ENCODE measurements at places on chromosomes 4 and X.

- no peak for DNase-seq
Measured at GRCh38 chrX:150227873-150228410, 135.2 kb upstream of the MAMLD1 start.

DNA sequence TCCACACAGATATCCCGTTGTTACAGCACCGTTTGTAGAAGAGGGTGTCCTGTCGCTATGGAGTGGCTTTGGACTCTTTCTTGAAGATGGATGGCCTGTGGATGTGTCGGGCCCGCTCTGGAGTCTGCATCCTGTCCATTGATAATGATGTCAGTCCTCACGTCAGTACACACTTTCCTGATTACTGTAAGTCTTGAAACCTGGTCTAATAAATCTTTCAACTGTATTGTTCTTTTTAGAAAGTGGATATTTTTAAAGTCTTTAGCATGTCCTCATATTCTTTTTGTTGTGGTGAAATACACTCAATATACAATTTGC lies 14.9 kb downstream of the MSANTD1 start:
- DNase-seq: no peak

GRCh38 chr4:102493794-102494193 lies 7.4 kb upstream of the NFKB1 start:
- DNase-seq: no peak

DNA sequence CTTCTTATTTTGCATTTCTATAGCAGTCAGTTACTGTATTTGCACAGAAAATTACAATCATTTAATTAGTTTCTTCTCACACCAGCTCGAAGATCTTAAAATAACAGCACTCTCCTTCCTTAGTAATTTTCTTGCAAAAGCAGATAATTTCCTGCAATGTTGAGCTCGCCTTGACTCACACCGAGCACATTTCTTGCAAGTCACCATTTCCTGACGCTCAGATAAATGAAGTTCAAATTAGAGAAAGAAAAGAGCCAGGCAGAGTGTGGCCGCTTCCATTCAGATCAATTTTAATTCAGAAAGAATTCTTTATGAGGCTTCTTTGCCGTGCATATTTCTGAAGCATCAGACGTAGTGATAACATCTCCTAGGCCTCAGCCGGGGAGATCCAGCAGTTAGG lies 10.1 kb downstream of the SORCS2 start:
- no peak for DNase-seq

DNA sequence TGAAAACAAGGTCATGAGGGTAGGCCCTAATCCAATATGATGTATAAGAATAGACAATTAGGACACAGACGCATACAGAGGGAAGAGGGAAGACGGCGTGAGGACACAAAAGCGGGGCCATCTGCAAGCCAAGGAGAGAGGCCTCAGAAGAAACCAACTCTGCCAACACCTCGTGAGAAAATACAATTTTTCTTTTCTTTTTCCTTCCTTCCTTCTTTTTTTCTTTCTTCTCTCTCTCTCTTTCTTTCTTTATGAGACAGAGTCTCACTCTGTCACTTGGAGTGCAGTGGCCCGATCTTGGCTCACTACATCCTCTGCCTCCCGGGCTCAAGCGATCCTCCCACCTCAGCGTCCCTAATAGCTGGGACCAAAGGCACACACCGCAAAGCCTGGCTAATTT lies 1.5 kb upstream of the PKD2 start:
- no peak for DNase-seq
